SHP77 treated with DMSO at 0.1 percent for 48 hours (cell line): ENCODE measurements at places on chromosomes 5 and 9.

DNA sequence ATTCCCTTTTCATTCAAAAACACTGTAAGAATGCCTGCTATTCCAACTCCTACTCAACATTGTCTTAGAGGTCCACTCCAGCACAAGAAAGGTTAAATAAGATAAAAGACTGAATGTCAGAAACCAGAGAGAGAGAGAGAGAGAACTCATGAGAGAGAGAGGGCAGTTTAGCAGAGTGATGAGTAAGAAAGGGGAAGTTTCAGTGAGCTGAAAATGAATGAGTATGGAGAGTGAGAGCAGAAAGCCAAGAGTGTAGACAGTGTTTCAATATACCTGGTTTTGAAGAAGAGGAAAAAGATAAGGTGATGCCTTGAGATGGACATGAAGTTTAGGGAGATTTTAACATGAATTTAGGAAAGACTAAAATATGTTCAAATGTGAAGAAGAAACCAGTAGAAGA, 528.0 kb upstream of the SEMA6A start:
- no peak for DNase-seq

DNA sequence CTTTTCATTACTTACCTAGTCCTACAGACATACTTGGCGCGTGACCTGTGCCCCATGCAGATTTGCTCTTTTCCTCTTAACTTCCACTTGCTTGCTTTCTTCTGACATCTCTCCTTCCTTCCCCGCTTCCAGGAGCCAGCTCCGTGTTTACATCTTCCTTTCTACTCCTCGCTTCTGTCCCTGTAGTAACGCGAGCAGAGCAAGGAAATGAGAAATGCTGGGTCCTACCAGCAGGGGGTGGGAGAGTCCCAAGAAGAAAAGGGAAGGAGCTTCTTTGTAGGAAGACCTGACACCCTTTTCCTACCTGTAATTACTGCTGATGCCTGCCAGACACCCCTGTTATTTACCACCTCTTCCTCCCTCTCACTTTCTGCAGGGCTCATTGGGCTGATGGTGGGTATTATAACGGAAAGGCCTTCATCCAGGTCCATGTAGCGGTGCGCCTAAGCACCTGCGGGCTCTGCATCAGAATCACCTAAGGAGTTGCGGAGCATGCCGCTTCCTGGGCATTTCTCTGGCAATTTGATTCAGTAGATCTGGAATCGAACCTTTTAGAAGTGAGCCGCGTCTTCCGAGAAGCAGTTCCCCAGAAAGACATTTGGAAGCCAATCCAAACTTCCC, 1260.8 kb upstream of the WWC1 start:
- no peak for DNase-seq

DNA sequence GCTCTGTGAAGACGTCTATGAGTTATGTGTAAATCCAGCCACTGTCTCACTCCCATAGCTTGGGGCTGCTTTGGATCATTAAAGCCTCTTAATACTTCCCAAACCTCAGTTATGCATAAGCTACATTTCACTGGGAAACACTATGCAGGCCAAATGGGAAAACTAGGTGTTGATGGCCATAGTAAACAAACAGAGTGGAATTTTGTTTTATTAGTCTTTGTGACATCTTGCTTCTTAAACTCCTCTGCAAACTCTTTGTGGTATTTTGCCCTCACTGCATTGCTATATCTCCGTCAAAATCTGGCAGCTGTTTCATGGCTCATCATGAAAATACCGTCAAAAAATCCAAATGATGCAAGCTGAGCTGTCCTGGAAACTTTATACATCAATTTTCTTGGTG, 167.2 kb upstream of the HMHB1 start:
- DNase-seq = no peak

DNA sequence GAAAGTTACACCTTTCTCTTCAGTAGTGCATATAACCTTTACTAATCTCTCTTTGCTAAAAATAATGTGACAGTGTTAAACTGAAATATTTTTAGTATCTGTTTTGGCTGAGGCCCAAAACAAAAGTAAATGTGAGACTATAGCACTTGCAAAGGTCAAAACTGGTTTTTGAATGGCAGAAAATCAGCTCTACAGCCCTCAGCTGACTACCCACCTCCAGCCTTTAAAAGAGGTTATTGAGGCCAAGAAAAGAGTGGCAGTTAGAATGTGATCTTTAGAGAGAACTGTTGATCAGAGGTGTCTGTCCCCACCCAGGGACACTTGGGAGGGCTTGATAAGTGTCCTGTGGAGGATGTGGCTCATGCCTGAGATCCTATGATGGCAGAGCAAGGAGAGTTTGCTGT, 30.9 kb downstream of the PRKACG start:
- DNase-seq = no peak

GRCh38 chr5:73363911-73364730, 84.5 kb downstream of the FOXD1 start:
- no peak for DNase-seq

GRCh38 chr9:89794918-89795317, 190.1 kb downstream of the GADD45G start:
- no peak for DNase-seq

DNA sequence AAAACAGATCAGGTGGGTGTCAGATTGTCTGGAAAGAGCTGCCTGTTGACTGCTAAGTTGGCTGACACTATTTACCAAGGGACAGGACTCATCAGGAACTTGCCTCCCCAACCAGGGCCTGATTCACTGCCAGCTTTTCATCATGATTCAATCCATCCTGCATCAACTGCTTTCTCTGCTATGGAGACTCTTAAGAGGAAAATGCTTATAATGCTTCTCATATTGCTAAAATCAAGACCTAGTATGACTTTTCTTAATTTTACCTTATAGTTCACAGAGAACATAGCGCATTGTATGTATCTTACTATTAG, 21.3 kb downstream of the HTR4 start:
- no peak for DNase-seq

- DNase-seq = no peak
Observed at GRCh38 chr5:78907255-78907891, 77.7 kb downstream of the ARSB start.

- DNase-seq = no peak
Observed at GRCh38 chr5:40364441-40364840, 315.3 kb upstream of the PTGER4 start.

- DNase-seq = no peak
Observed at GRCh38 chr5:7586480-7586879, 190.5 kb downstream of the ADCY2 start.

DNA sequence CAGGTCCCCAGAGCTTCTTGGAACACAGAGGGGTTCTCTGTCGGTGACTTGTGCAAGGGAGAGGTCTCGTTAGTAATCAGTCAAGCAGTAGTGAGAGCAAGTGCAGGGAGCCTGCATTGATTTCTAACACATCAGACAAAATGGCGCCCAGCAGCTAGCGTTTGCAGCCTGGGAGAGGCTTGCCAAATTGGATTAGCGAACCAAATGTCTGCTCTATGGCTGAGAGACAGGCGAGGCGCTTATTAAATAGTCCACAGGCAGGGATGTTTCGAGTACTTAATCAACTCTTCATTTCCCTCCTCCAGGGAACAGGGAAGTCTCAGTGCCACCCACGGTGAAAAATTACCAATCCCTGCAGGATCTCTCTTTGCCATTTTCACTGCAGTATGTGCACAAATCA, 131.4 kb upstream of the SHB start:
- DNase-seq = no peak

GRCh38 chr5:169873642-169874041, 106.7 kb downstream of the INSYN2B start:
- no peak for DNase-seq

DNA sequence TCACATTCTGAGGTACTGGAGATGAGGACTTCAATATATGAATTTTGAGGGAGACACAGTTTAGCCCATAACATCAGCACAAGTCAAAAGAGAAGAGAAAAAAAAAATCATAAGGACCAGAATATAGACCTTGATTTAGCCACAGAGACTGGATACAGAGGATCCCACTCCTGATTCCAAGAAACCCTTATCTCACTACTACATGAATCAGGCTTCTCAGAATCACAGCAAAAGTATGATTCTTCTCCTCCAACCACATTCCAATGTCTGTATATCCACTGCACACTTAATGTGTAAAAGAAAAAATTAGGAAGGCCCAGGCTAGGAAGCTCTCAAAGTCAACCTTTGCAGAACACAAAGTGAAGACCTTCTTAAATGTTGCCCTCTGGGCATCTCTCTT, 610.9 kb downstream of the DTWD2 start:
- DNase-seq = no peak

- no peak for DNase-seq
Observed at GRCh38 chr9:8025551-8025950, 226.0 kb upstream of the DMAC1 start.

- no peak for DNase-seq
Observed at GRCh38 chr5:54764102-54765090, 221.0 kb downstream of the ESM1 start.

DNA sequence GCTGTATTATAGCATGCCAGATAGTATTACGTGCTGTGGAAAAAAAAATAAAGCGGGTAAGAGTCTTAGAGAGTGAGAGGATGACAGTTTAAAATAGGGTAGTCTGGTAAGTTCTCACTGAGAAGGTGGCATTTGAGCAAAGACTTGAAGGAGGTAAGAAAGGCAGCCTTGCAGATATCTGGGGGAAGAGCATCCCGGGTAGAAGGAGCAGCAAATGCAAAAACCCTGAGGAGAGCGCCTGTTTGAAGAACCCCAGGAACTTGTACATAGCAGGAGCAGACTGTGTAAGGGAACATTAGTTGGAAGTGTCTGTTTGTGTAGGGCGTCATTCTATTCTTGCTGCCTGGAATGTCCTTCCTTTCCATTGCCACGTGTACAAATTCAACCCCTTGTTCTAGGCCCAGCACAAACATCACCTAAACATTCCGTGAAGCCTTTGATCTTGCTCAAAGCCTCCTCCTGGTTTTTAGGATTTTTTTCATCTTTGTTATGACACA, 2.6 kb downstream of the AP3S1 start:
- DNase-seq = no peak

DNA sequence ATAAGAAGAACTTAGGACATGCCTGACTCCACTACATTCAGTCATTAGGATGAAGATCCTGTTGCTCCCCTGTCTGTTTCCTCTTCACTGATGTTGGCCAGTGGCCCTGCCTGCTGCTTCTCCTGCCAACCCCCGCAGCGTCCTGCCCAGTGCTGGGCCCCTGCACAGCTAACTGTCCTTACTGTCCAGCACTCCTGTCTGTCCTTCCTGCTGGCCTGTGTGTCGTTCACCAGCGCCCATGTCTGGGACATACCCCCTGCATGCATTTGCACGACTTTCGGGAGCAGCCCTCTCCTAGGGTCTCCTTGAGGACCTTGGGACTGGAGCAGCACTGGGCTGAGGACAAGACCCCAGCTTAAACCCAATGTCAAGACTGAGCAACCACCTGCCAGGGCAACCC, 547.6 kb downstream of the BNC2 start:
- no peak for DNase-seq

DNA sequence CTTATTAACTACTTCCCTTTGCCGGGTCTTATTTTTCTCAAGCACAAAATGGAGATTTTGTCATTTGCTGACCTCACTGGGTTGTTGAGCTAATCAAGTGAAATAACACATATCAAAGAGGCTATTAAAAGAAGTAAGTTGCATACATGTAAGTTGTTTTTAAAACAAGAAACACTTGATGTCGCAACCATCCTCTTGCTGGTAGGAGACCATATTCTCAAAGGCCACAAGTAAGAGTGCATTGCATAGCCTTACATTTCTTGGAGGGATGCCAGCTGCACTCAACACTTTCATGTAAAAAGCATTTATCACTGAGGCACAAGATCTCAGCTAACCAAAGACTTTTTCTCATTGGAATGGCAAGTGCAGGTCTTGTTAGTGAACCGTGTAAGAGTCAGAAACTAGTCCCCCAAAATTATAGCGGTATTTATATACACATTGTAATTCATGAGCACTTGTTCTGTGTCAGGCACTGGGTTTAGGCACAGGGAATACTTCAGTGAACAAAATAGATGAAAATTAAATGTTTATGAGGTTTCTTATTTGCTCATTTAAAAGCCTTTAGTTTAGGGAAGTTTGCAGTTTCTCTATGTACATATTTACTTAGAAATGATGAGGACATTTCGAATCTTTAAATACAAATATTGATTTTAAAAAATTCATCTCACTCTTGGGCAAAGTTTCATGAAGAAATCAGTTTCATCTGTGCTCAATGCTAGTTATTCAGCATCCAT, 72.0 kb downstream of the ZFAND5 start:
- no peak for DNase-seq

DNA sequence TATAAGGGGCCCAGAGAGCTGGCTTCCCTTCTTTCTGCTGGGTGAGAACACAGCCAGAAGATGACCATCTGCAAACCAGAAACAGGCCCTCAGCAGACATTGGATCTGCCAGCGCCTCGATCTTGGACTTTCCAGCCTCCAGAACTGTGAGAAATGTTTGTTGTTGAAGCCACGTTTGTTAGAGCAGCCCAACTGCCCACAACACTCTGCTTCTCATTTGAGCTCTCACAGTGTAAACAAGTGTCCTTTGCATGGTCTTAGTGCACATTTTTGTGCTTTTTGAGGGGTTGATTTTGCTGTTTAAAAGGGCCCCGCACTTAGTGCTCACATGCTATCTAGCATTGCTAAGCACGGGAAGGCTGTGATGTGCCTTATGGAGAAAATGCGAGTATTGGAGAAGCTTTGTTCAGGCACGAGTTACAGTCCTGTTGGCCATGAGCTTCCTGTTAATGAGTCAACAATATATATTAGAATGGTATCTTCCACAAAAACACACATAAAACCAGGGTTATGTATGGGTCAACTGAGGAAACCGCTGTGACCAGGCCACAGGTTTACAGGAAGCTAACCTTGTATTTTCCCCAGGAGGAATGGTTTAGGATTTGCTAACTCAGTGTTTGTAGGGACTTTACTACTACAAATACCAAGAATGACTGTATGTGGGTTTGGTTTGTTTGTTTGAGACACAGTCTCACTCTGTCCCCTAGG, 11.9 kb downstream of the CMBL start:
- DNase-seq = no peak

DNA sequence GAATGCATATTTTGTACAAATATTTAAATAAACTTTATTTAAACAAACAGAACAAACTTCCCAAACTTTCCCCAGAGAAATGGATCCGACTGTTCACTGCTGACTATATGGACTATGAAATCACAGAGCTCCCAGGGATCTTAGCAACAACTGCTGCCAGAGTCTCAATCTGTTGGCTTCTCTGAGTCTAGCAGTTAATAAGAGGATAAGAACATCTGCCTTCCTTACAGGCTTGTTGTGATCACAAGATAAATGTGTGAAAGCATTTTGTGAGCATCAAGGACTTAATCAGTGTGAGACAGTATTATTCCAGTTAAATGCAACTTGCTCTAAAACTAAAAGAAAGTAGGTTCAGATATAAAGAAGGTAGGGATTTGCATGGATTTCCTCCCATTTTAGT, 31.4 kb upstream of the MYOT start:
- no peak for DNase-seq
